Urinary bladder (tissue), 4 donors: ENCODE measurements at places on chromosomes 1 and 21. TPM values are rescaled to one million over a fixed set of nuclear protein-coding genes. Genes with fewer than 3 reads are reported as not detected.

DNA sequence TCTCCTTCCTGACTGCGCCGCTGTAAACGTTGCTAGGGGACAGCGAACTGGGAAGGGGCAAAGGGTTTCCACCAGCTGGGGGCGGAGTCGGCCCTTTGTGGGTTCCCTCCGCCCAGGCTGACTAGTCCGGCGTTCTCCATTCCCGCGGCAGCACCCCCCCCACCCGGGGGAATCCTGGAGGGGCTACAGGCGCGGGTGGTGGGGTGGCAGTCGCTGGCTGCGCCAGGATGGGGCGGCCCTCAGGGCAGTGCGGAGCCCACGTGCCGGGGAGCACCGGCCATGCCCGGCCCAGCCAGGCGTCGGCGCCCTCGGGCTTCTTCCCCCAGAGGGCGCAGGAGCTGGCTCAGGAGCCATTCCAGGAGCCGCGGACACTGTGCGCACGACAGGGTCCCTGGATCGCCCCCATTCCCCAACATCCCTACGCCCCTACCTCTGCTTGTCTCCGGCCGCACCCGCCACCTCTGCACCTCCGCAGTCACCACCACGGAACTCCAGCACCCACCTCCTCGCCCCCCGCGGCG is 476 bp downstream of the BATF3 start:
- DNase-seq = no peak

DNA sequence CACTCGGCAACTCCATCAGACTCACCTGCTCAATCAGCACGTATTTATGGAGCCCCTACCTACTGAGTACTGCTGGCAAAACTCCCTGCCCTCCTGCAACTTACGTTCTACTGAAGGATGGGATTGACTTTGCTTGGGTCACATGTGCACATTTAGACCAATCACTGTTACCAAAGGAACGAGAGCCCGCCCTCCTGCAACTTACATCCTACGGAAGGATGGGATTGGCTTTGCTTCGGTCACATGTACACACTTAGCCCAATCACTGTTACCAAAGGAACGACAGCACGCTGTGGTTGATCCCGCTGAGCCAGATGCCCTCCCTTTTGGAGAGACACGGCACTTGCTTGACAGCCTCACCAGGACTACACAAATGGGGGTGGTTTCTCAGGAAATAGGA is 46.0 kb downstream of the UBIAD1 start:
- DNase-seq = no peak

GRCh38 chr1:29912425-29912824 is 676.1 kb downstream of the PTPRU start:
- DNase-seq = no peak

GRCh38 chr1:211812584-211812983 is 18.0 kb downstream of the LPGAT1 start:
- DNase-seq = no peak

CLCA1 gene
- not detected for total RNA-seq

CLDN17 gene
- total RNA-seq = not detected

- DNase-seq = no peak
Observed at GRCh38 chr1:204975568-204976235, 67.3 kb upstream of the CNTN2 start.

HMGCL gene
- total RNA-seq = 29.3 TPM

- DNase-seq = no peak
Observed at GRCh38 chr1:236468625-236469024, 55.2 kb upstream of the LGALS8 start.

DNA sequence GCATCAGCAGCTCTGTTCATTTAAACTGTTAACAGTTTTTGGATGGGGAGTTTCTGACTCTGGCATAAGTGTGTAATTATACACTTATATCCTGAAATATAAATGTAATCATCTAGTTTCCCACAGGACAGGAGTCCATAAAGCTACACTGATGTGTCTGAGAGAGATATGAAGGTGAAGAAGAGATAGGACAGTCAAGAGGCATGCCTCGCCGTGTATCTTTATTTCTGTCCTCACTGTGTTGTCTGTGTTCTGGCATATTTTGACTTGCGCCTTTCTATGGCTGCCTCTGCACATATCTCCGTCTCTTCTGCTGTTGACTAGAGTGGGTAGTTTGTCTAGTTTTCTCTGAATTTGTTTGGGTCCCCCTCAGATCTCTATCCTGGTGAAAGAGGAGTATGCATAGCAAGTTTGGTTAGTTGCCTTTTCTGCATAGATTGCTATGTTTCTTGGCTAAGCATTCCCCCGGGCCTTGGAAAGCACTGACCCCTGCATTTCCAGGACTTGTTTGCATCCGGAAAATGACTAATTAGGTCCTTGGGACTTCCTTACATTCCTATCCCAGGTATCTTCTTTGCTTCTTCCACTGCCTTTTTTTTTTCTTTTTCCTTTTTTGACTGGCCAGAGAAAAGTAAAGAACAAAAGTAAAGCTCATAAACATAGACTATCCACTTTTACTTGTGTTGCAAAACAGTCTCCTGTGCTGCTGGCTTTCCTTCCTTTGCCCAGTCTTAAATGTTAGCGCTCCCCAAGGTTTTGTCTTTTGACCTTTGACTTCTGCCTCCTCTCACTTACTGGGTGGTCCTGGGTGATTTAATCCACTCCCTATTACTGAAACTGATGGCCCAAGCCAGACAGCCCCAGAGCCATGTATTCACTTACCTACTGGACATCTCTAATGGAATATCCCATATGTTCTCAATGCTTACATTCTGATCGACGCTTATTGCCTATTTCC is 27.6 kb upstream of the CNN3 start:
- DNase-seq = no peak

- no peak for DNase-seq
Observed at GRCh38 chr1:214404154-214404553, 123.2 kb downstream of the SMYD2 start.

C1orf226 gene
- total RNA-seq = 1.4 TPM

DNA sequence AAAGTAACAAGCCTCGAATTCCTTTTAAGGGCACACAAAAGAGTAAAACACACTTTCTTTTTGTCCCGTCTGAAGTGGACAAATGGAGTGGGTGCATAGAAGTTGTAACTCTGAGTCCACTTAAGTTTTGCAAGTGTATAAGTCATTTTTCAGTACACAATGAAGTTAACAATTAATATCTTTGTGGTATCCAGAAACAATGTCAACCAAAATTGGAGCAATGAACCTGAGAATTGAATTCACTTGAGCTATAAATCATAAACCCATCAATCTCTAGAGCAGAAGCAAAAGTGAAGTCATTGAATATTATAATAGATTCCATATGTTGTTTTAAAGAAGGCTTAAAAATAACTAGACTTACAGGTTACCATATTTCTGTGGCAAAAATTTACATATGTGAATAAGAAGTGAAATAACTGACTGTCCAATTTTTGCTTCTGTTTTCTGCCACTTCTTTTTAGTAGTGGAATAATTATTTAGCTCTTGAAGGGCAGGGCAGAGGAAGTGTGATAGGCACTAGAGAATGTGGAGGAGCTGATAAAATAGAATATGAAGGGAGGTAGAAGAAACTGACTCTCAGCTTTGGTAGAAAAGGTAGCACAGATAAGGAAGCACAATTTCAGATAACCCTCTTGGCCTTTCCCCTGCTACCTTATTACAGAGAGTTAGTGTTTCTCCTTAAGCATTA is 73.9 kb upstream of the RGL1 start:
- no peak for DNase-seq

FAM167B gene
- 2.5 TPM for total RNA-seq

LIN28A gene
- not detected for total RNA-seq
